AML-193 (cell line): ENCODE measurements at places on chromosomes 5 and 9.

- DNase-seq: no peak
These were observed 70.6 kb downstream of the GAS1 start for GRCh38 chr9:86876621-86877196.

GRCh38 chr5:68962757-68963484, 130.9 kb upstream of the SLC30A5 start:
- no peak for DNase-seq

- DNase-seq: no peak
These were observed 90.2 kb downstream of the TMEM174 start for GRCh38 chr5:73263001-73263710.

GRCh38 chr5:65029178-65029577, 260.4 kb downstream of the CWC27 start:
- DNase-seq: no peak

DNA sequence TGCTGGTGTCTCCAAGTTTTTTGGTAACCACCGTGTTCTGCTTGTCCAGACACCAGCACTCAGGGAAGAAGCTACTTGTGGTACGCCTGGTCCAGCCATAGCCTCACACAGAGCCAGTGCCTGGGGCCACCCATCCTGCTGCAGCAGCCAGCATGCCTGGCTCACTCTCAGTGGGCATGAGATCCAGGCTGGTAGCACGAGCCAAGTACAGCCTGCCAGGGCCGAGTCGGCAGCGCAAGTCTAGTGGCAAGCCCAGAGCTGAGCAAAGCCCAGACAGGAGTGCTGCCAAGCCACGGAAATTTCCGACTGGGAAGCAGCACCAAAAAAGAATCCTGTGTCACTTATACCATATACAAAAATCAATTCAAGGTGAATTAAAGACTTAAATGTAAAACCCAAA, 36.3 kb upstream of the FBXL17 start:
- DNase-seq: no peak

DNA sequence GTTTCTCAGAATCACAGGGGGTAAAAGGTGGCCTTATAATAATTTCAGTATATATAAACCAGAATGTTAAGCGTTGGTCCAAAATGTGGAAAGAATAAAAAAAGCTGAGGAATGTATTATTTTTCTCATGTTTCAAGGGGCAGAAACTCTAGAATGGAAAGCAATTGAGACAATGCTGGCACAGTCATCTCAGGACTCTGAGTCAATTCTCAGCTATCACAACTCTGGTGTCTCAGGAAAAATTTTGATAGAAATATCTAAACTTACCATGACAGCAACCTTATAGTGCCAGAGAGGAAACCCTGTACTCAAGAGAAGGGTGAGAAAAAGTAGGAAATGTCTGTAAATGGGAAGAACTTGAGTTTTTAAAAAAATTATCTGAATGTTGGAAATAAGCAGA, 1189.4 kb upstream of the NUDT12 start:
- no peak for DNase-seq

- DNase-seq: no peak
These were observed 113.3 kb downstream of the MTREX start for GRCh38 chr5:55421074-55421529.
